C1 segment of cervical spinal cord (tissue), 14 donors: ENCODE measurements at places on chromosomes 4 and X.

- DNase-seq: no peak
Measured at GRCh38 chr4:124641715-124642381, 70.7 kb downstream of the ANKRD50 start.

GRCh38 chr4:47160095-47160494 lies 128.7 kb downstream of the GABRB1 start:
- no peak for DNase-seq

DNA sequence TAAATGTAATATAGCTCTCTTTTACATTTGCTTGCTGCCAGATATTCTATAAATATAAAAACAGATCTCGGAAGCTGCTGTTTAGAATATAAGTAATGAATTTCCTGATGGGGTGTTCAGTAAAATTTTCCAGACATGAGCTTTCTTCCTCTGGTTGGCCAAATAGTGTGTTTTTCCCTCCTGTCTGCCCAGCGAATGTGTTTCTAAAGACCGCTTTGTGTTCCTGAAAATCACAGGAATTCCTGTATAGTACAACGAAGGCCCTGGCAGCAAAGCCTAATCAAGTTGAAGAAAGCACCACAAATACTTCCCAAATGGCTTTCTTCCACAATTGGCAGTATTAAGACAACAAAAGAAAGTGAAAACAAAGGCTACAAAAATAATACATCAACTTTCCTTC lies 494.1 kb downstream of the INPP4B start:
- no peak for DNase-seq

DNA sequence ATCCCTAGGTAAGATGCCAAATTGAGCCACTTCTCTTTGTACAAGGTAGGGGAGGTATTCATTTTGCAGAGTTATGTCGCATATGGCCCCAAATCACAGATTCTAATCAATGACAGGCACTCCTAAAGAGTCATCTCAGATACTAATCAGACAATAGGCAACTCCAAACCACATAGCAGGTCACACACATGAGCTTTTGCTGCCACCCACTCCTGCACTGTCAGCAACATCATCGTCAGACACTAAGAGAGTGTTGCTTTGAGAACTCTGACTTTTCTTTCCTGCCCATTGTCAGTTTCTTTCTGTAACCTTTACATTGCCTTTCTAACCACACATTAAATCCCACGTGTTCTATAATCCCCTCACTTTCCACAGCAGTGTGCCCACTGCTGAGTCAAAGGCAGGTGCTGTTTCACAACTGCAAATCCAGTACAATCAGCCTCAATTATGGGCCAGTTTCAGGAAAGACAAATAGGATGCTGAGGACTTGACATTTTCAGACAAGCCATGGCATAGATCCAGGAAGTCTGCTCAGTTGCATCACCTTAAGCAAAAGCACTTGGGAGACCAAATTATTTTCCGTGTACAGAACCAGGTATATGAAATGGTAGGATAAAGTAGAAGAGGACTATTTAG lies 23.5 kb downstream of the TMEM31 start:
- no peak for DNase-seq

DNA sequence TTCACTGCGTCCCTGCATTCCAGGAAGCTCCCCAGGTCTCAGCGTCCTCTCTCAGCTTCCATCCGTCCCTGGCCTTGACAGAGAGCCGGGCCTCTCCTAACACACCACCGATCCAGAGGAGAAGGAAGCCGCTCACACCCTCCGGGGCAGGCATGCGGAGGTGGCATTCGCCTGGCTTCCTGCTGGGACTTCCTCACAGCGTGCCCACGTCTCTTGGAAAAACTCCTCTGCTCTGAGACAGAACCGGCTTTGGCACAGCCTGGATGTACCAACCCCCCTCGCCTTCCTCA lies 3.2 kb downstream of the CTAG2 start:
- no peak for DNase-seq

- no peak for DNase-seq
Measured at GRCh38 chr4:99585516-99585915, 10.9 kb downstream of the MTTP start.

GRCh38 chr4:172758586-172759340 lies 409.8 kb upstream of the GALNT7 start:
- no peak for DNase-seq

GRCh38 chr4:124961138-124961750 lies 248.7 kb upstream of the ANKRD50 start:
- no peak for DNase-seq

DNA sequence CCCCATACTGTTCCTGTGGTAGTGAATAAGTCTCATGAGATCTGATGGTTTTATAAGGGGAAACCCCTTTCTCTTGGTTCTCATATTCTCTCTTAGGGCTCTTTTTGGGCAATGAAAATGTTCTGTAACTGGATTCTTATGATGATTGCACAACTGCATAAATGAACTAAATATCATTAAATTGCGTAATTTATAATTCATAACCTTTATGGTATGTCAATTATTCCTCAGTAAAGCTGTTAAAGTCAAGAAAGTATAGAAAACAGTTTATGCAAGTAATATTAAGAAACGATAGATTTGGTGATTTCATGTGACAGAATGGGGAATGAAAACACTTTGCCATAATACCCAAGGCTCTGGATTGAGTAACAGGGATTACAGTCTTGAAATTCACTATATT lies 33.5 kb upstream of the SPANXD start:
- DNase-seq: no peak

DNA sequence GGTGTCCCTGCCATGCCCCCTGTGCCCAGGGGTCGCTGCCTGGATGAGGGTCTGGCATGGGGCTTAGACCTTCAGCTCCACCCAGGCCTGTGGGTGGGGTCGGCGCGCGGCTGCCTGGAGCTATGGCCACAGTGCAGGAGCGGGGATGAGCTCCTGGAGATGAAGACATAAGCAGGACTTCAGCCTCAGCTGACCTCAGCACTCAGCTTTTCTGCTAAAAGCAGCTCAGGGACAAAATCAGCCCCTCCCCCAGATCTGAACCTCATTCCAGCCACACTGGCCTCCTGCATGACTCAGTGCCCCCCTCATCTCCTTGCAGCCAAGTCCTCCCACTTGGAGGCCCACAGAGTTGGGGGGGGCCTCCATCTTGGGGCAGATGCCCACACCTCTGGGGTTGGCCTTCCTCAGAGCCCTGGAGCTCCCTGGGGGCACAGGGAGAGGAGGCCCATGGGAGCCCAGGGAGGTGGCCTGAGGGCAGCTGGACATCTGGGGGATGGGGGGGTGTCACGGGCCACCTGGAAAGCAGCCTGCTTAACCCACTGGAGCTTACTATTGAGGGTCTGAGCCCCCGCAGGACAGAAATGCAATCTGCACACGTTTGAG lies 19.4 kb upstream of the CPLX1 start:
- no peak for DNase-seq

- DNase-seq: no peak
Measured at GRCh38 chr4:123516576-123516975, 120.0 kb downstream of the SPRY1 start.
